ENCODE measurements at places on chromosomes 3 and 15. TPM values are rescaled to one million over a fixed set of nuclear protein-coding genes. Genes with fewer than 3 reads are reported as not detected.
A peak's percentile ranks its signal among the peaks of the same experiment; 100 is the strongest.

The STXBP5L gene
- not detected for total RNA-seq

DNA sequence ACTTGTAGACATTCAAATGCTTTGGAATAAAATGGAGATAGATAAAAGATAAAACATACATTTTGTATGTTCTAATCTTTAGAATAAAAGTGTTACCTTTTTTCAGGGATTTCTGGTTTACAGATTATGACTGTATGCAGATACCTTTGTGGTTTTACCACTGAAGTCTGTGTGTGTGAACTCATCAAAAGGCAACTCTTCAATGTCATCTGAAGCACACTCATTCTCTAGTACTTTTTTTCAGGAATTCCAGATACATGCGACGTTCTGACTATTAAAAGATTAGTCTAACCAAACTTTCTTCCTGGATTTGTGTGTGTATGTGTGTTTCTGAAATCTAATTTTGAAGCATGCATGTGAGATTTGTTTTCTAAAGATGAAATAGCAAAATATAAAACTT is 188.6 kb downstream of the NLGN1 start:
- no peak for DNase-seq

DNA sequence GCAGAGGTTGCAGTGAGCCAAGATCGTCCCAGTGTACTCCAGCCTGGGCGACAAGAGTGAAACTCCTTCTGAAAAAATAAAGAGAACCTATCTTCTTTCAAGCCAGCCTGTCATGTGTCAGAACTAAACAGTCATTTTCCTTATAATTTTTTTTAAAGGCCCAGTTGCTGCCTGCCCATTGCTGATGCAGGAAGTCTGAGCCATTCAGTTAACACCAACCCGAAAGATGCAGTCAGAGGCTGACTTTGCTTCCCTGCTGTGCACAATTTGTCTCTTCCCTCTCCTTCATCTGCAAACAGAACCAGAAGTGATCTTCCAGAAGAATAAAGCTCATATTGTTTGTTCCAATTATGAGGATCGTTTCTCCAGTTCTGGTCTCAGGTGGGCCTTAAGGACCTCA is 220.6 kb downstream of the SLCO3A1 start:
- DNase-seq, result no peak

The TMEM108 gene
- 1.5 TPM for total RNA-seq

The SLC28A1 gene
- total RNA-seq, result 0.46 TPM

The SAXO2 gene
- 3.0 TPM for total RNA-seq

The SCN11A gene
- 0.05 TPM for total RNA-seq

GRCh38 chr15:34737477-34737876 is 17.3 kb downstream of the GJD2 start:
- DNase-seq, result peak; percentile 47

DNA sequence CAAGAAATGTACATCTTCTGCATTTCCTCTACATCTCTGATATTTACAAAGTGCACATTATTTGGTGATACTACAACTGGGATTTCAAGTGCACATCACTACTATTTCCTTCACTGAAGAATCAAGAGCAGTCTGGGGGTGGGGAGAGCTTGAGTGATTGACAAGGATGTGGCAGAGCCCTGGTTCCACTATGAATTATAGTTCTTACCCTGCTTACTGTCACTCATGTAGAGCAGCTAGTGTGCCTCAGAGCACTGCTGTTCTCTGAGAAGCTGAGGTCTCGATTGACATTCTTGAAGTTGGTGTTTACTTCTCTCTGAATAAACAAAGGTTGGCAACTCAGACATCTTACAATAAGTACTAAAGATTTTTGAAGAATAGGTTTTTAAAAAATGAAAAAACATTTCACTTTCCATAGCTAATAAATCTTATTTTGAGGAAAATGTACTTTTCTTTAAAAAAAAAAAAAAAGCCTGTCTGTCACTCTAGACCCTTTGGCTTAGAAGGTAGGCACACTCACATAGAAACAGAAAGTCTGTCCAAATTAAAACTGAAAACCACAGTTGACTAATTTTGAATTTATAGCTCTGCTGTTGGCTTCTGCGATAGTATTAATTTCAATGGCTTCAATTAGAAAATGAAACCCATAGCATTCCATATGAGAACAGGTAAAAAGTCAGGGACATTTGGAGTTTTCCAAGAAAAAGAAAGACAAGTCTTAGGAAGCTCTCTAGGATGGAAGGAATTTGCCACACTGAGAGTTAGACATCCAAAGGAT is 5.6 kb downstream of the GREM1 start:
- DNase-seq, result no peak

DNA sequence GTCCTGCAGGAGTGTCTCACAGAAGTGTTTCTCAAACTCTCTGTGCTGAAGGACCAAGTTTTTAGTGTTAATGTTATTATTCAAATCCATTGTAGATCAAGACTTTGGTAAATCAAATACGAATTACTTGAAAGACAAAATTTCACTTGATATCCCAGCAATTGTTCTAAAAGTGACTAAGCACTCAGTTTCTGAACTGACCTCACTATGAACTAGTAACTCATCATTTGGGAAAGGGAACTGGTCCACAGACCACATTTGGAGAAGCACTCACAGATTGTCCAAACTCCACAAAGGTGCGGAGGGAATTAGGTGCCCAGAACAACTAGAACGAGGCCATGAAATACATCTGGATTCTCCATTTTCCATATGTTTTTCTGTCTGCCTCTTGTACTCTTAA is 25.6 kb downstream of the FAM43A start:
- no peak for DNase-seq

GRCh38 chr3:187718802-187719201 is 16.4 kb upstream of the RTP2 start:
- DNase-seq, result no peak

The CYP11A1 gene
- 0.51 TPM for total RNA-seq

- no peak for DNase-seq
Observed at GRCh38 chr3:128277378-128278069, 124.2 kb downstream of the EEFSEC start.

DNA sequence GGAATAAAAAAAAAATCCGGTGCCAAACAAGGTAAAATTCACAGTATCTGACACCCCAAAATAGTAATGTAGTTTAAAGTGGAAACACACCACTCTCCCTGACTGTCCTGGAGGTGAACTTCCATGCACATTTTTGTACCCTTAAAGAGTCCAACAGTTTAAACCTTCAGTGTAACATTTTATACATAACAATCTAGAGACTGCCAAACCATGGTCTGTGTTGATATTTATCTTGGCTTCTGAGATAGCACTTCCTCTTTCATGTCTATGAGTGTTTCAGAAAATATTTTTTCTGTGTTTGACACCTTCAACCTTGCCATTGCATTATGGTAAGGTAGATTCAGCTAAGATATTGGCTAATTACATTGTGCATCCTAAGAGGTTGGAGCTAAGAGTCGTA is 13.9 kb downstream of the TMEM45A start:
- DNase-seq, result no peak

The NAALADL2 gene
- total RNA-seq, result 2.2 TPM

The ZBED2 gene
- not detected for total RNA-seq

The HTR3E gene
- not detected for total RNA-seq

- no peak for DNase-seq
Observed at GRCh38 chr3:100902572-100902971, 90.6 kb downstream of the ABI3BP start.

DNA sequence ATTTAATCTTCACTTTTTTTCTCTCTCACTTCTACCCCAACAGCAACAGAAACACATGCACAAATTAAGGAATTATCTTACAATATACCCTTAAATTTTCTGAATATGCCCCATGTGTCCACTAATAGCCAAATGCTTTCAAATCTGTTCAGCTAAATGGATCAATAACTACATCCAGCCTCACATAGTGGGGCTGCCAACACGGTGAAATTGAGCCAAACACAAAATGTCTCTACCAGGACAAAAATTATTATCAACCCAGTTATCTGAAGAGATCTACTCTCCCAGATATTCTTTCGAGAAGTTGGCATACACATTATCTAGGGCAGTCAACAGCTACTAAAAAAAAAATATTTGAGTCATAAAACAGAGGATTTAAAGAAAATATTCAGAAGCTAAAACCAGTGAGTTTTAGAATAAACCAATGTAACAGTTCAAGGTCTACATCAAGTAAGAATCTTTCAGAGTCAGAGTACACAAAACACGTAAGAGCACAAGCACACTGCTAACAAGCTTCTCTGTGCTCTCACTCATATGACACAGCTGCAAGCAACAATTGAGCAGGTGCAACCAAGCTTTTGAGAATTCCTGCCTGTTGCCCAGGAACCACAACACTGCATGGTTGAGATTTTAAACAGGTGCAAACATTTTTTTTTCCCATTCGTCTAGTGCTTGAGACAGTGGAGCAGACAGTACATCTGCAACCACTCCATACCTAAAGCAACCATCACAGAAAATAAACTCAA is 247.7 kb downstream of the ZBTB20 start:
- DNase-seq, result no peak

- DNase-seq, result no peak
Observed at GRCh38 chr3:70095260-70095659, 95.7 kb downstream of the SAMMSON start.

DNA sequence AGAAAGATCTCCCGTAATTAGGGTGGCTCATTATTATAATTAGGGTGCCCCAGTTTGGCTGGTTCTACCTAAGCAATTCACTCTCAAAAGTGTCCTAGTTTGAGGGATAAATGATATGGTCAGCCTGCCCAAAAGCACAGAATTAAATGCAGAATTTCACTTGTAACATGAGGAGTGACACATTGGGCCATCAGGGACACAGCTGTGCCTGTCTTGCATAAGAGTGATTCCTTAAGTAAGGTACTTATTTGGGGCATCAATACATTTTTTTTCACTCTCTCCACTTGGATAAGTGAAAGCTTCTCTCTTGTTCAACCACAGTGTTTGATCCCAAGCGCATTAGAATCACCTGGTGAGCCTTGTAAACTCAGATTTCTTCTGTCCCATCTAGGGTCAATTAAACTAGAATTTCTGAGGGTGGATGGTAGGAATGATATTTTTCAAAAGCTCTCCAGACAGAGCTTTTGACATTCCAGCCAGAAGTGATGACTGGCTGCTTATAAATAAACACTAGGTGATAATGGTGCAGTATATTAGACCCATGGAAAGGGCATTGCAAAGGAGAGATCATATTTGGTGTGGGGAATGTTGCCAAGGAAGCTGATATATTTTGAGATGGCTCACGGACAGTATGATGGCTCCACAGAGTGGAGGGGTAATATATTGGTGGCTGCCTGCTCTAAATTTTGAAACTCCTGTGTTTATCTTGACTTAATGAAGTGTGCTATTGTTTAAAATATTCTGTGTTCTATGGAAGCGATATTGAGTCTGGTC is 458.1 kb upstream of the RASGRP1 start:
- DNase-seq, result no peak

DNA sequence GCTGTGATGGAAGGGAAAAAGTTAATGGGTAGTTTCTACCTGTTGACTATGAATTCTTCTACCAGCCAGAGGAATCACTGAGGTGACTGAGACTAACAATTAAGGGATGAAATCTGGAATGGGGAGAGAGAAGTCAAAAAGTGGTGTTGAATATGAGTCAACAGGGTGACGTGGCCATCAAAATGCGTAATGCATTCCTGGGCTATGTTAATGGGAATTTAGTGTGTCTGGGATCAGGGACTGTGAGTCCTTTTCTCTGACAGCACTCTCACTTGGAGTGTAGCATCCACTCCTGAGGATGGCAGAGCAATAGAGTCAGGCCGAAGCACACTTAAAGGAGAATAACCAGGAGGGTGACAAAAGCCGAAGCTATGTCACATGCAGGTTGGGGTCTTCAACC is 60.4 kb downstream of the MESD start:
- DNase-seq, result no peak

- no peak for DNase-seq
Observed at GRCh38 chr3:126033765-126034164, 50.2 kb downstream of the SLC41A3 start.

DNA sequence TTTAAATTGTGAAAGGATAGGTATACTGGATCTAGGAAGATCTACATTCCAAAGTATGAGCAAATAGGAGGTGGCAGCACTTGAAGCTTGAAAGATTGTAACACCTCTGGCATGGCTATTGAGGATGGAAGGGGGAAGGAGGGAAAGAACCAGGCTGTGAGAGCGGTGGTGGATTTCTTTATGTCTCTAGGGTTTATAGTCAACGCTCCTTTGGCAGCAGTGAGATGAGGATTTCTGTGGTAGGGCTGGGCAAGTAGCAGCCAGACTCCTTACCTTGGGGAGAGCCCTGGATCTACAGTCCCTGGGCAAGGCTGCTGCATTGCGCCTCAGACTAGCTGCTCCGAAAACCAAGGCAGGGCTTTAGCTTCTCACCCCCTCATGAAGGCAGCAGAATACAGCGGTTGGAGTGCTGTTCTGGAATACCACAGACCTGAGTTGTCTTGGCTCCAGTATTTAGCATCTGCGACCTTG is 53.2 kb downstream of the MEF2A start:
- DNase-seq, result peak; percentile 30
